ENCODE measurements at places on chromosomes 12 and 14.

DNA sequence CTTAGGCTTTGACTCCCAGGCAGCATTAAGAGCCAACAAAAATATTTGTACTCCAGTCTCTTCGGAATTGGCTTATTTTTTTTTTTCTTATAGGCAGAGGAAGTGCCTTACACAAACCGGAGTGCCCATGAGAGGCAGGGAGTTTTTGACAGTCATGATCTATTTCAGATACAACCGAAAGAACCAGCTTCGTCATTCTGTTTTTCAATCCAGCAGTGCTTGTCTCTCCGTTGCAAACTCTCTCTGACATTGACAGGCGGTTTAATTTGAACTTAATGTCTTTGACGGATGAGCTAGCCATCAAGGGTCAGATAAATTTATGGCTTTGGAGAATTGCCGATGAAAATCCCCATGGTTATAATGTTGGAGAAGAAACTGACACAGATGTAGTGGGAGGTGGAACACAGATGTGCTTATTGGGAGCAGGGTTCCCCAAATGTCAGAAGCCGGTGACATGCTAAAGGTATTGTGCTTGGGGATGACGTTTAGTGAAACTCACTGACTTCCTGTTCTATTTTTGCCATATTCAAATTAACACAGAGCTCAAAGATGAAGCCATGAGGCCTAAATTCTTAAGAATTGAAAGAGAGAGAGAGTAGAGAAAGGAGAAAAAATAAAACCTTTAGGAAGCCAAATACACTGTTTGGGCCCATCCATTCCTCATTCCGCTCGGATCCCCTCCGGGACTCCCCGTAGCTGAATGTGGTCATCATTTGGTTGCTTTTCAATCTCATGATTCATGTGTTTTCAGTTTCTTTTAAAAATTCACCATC lies 59.7 kb downstream of the PLXNC1 start:
- no peak for DNase-seq

GRCh38 chr14:88039197-88039596 lies 34.3 kb downstream of the GPR65 start:
- no peak for DNase-seq

DNA sequence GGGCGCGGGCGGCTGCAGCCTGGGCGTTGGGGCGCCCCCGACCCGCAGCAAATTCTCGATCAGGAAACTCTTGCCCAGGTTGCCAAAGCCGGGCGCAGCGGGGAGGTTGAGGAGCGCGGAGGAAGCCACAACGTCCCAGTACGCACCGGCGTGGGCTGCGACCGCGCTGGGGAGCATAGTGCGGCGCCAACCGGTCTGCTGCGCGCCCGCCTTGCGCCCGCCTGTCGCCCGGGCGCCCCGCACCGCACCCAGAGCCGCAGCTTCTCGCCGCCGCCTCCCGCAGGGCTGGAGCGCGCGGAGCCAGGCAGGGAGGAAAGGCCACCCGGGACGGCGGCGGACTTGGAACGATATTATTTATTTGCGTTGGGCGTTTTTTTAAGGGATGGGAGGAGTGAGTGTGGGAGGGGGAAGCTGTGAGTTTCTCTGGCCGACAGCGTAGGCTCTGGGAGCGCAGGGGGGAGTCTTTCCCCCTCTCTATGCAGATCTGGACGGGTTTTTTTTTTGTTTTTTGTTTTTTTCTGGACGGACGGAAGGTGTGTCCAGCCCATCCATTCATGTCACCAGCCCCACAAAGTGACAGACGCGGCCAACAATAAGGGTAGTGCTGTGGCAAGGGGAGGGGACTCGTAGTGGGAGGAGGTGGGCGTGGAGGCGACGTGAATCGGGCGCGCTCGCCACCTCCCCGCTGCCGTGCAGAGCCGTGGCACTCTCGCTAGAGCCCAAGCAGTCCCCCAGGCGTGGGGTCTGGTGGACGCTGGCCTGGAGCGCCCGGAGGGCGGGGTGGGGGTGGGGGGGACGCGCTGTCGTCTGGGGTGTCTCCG lies at the start of gene DBX2:
Gene DBX2 (minus strand): TSS at position 349 of the 821 bp plus-strand sequence. CDS start 172 bp downstream, at position 177.
- DNase-seq = no peak

GRCh38 chr12:65896743-65897142 lies 72.5 kb downstream of the HMGA2 start:
- DNase-seq = no peak

GRCh38 chr12:11693601-11694000 lies 44.1 kb downstream of the ETV6 start:
- DNase-seq = no peak

DNA sequence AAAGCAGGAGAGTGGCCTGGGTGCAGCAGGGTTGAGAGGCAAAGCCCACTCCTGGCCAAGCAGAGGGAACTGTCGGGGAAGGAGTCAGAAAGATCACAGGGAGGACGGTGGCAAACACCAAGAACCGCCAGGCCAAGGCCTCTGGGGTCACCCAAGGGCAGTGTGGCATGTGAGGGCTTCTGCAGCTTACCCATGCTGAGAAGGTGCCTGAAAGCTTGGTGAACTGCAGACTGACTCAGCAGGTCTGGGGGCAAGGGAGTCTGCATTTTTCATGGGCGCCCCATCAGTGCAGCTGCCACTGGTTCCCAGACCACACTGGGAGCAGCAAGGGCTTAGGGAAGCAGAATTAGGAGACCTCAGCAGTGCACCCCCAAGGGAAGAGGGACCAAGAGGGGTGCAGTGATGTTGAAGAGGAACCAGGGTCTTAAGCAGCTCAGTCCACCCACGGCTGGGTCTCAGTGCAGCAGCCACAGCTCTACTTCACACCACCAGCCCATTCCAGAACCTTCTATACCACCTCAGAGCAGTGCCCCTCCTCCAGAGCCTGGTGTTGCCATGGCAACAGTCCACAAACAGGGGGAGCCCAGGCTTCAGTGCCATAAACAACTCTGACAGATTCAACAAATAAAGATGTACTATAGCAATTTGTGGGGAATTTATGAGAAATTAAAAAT lies 59.4 kb downstream of the ITPK1 start:
- DNase-seq = no peak

Measured in T-helper 22 cell (primary cell).